Stimulated activated CD4-positive, alpha-beta T cell treated with anti-CD3 and anti-CD28 coated beads, Interleukin-4, amount 100 ng/mL, for 4 hours (primary cell): ENCODE measurements at places on chromosomes 3 and 15.

DNA sequence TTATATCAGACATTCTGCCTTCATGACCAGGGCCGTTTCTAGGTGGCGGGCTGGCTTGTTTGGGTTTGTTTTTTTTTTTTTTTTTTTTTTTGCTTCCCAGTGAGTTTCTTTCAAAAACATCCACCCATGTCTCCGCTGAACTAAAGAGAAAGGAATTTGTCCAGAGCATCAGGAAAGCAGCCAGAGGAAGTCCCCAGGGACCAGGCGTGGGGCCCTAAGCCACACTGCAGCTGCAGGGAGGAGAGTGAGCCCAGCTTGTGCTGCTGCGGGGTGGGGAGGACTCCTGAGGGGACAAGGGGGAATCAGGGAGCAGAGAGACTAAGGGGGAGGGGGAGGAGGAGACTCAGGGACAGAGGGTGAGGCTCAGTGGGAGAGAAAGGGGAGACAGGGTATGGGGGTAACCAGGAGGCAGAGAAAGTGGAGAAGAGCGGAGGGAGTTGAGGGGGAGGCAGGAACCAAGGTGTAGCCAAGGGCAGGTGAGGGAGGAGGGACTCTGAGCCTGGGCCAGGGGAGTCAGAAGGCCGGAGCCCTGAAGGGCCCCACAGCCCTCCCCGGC lies 49.5 kb downstream of the CYP11A1 start:
- DNase-seq: no peak

DNA sequence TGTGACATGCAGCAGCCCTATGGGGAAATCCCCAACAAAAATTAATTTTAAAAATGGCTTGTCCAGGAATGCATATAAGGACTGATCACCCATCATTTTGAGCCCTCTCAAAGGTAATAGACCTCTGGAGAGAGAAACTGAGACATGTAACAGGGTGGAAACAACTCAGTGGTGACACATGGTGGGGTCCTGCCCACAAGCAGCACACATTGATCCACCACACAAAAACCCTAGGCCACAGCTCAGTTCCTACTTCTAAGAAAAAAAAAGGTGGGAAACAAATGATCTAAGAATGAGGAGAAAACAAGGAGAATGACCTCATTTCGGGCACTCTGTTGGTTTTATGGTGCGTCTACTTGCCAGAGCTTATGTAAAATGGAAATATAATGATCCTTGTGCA lies 1.9 kb upstream of the SLC41A3 start:
- no peak for DNase-seq

GRCh38 chr3:24507776-24508422 lies 13.2 kb upstream of the THRB start:
- DNase-seq: no peak

DNA sequence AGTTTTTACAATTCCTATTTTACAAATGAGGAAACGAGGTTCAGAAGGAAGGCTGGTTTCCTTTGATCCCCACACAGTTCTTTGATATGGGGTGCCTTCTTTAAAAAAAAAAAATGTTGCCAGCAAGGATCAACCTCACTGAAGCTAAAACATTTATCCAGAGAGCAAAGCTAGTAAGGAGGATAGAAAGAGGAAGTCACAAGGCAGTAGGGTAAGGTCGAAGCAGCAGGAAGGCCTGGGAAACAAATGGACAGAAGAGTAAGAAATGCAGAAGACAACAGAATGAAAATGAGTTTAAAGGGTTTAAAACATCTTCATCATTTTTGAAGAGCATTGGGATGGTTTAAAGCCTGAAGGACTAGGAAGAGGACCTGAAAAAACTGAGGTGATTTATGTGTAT lies 30.6 kb upstream of the CP start:
- DNase-seq: no peak

DNA sequence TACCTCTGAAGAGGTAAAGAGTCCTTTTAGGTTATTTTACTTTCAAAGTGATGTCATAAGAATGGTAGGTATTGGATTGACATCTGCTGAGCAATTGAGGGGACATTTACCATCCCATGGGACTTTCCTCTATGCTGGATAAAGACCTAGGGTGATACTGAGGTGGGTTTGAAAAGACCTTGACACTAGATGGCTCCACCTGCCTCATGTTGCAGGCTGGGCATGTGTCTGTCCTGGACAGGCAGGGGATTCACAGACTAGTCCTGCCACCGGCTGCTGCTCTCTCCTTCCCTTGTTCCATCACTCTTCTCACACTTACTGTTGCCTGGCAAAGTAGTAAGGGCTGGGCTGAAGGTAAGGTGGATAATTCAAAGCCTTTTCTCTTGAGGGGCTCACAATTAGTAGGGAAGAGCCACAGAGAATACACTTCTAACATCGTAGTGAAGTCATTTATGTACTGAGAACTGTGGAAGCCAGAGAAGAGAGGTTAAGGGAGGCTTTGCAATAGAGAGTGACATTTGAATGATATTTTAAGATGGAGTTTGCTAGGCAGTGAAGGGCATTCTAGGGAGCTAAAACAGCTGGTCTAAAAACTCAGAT lies 27.7 kb downstream of the TRAK1 start:
- no peak for DNase-seq

DNA sequence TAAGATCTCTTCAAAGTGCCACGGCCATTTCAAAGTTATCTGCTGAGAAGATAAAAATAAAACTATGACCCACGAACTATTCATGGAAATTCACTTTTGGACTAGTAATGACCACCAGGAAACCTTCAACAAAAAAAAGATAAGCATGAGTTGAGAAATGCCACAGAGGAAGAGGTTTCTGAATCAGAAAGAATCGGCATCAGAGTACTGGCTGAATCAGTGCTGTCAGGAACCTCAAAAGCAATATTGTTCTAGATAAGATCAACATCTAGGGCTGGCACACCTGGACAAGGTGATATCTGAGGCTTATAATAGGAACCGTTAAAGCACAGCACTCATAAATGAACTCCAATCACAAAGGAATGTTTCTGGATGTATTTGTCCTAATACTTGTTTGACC lies 72.7 kb downstream of the PEAK1 start:
- DNase-seq: no peak

- no peak for DNase-seq
These were observed 584.0 kb downstream of the GRM7 start for GRCh38 chr3:7444886-7445285.

DNA sequence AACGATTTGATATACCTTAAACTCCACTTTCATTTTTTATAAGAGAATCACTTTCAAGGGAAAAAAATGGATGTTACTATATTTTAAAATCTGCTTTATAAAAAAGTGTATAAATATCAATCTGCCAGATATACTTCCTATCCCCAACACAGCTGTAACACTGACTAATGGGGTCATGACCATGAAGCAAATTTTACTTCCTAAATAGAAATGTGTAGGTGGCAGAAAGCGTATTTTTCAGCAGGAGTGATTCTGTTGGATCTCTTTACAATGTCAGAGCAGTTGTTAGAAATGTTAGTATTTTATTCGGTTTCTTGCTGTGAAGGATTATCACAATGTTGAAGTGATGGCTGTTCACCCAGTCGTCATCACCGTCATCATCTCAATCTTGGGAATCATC lies 5.5 kb upstream of the C15orf40 start:
- DNase-seq: no peak
